Activated CD4-positive, alpha-beta T cell treated with anti-CD3 and anti-CD28 coated beads, Interleukin-2, amount 50 U/mL, for 48 hours (primary cell): ENCODE measurements at places on chromosomes 5 and 9.
A peak's percentile ranks its signal among the peaks of the same experiment; 100 is the strongest.

- DNase-seq: peak; percentile 31
These were observed at the start of gene ERAP2 for GRCh38 chr5:96876292-96876850. TSS of gene ERAP2 (plus strand) at chr5:96876500. CDS start at chr5:96879686, 3,186 bp downstream.

DNA sequence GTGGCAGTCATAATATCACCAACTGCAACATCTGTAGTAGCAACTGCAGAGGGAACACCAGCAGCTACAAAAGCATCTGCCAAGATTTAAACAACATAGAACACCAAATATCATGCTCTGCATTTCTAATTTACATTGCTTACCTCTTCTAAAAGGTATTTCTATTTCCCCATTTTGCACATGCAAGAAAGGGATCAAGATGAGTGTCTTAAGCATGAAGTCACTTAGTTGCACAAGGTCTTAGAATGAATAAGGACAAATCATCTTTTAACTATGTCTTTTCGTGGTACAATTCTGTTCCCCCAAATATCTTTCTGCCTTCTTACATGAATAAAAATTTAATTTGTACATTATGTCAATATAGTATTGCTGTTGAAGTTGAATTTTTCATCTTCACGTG, 1746.4 kb downstream of the EFNA5 start:
- no peak for DNase-seq

DNA sequence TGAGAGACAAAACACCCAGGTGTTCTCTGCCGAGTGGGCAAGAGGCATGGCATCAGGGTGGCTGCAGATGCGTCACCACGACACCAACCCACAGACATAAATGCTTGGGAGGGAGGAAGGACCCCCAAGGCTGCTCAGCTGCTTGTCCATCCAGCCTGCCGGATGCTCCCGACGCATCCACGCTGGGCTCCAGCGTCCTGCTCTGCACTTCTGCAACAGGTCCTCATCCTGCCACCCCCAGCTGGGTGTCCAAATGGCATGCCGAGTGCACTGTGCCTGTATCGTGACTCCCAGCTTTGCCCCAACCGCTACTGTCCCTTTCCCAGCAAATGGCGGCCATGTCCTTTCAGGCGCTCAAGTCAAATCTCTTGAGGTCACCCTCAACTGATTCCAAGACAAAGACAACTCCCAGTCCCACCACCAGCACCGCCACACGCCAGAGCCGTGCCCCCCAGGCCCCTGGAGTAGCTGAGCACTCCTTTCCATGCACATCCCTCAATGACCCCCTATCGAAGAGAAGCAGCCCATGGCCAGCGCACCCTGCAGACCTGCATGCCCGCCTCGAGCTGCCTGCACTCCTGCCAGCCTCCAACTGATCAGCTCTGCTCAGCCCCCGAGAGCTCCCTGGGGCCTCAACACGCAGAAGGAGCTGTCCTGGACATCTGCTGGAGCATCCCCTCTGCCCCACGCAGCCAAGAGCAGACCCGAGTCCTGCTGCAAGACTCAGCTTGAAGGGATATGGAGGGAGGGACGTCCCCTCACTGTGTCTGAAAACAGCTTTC, 116.7 kb downstream of the ROR2 start:
- no peak for DNase-seq

- no peak for DNase-seq
These were observed 644.8 kb downstream of the EFNA5 start for GRCh38 chr5:107025712-107026497.

GRCh38 chr5:1550287-1551076, 26.7 kb upstream of the LPCAT1 start:
- DNase-seq: no peak

GRCh38 chr5:138873466-138874221, 1.5 kb downstream of the LRRTM2 start:
- DNase-seq: no peak

DNA sequence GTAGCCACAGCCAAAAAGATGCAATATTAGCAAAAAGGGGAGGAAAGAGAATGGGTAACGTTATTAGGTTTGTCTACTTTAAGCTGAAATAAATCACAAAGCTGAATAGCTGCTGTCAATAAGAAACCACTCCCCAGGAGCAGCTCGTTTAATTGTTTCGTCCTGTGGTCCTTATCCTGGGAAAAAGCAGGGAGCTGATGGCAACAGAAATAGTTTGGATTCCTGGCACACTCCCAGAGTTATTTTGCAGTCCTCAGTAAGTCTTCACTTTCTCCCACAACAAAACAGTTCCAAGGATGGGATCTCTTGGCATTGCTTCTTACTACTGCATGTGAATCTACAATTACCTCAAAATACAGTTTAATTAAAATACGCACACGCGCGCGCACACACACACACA, 28.8 kb downstream of the FRMD3 start:
- DNase-seq: no peak

GRCh38 chr9:81717747-81718077, 28.4 kb upstream of the TLE1 start:
- DNase-seq: no peak

DNA sequence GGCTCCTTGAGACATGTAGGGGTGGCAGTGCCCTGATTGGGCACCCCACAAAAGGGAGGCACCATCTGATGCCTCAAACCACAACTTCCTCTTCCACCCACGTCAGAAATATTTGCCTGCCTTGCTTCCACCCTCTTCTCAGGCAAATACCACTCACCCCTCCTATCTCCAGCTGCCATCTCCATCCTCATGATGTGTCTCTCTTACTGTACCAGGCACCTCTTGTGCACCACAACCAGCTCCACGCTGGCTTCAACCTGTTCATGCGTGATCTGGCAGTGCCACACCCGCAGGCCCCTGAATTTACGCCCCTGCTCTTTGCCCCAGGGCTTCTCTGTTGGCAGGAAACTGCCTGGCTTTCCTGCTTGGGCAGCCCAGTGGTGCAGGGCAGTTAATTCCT, 87.8 kb upstream of the HSPA9 start:
- no peak for DNase-seq

- DNase-seq: no peak
These were observed 19.7 kb upstream of the PLPP6 start for GRCh38 chr9:4642351-4642750.

- DNase-seq: no peak
These were observed 2.0 kb downstream of the SCGB3A2 start for GRCh38 chr5:147880487-147880886.

- DNase-seq: no peak
These were observed 77.8 kb downstream of the TTLL11 start for GRCh38 chr9:122015170-122015821.

DNA sequence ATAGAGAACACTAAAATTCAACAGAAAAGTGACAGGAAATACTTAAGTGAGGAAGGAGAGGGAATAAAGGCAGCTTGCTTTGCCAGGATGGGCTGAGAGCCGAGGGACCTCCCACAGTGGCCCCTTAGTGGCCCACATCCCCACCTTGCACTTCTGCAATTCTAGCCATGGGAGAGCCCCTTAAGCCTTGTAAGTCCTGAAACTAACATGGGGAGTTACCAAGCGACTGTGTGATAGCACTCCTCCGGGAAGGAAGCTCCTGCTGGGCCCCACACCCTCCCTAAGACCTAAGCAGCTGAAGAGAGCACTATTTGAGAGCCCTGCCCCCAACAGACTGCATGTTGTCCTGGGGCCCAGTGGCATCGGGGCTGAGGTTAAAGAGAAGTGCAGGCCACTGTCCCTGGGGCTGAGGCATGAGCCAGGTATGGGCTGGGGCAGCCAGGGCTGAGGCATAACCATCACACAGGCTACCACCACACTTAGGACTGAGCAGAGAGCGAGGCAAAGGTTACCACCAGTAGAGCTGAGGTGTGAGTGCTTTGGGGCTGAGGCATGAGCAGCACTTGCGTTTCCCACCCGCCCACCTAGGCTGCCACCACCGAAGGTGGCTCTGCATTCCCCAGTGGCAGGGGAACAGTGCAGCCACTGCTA, 301.8 kb upstream of the TRPC7 start:
- DNase-seq: no peak

DNA sequence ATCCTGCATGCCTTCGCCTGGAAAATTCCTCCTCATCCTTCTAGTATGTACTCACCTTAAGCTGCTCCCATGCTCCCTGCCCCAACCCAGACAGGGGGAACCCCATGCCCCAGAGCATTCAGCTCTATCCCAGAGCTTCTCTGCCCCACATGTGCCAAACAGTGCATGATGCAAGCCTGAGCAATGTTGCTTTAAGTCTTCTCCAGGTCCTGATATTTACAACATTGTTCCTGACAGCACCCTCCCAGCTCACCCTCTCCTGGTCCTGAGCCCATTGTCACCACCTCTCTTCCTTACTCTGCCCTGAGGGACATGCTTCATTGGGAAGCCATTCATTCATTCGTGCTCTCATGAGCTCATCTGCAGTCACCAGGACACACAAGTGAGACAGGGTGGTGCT, 23.4 kb upstream of the BARX1 start:
- no peak for DNase-seq

GRCh38 chr5:40775085-40775845, 19.5 kb upstream of the TTC33 start:
- DNase-seq: no peak

DNA sequence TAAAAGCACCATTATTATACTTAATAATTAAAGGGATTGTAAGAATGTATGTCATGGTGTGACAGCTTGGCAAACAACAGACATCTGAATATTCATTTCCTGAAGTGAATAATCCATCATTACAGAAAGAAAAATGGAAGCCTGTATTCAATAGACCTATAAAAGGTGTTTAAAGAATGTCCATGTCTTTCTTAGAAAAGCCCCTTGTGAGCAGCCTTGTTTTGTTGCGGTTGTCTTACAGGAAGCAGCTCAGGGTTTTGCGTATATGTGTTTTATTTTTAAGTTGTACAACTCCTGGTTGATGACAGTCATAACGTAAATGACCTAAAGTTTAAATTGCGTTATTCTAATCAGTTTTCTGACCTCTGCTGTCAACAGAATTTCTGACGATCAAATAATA, 53.8 kb downstream of the CAST start:
- no peak for DNase-seq

GRCh38 chr5:23235246-23235645, 272.2 kb upstream of the PRDM9 start:
- no peak for DNase-seq

DNA sequence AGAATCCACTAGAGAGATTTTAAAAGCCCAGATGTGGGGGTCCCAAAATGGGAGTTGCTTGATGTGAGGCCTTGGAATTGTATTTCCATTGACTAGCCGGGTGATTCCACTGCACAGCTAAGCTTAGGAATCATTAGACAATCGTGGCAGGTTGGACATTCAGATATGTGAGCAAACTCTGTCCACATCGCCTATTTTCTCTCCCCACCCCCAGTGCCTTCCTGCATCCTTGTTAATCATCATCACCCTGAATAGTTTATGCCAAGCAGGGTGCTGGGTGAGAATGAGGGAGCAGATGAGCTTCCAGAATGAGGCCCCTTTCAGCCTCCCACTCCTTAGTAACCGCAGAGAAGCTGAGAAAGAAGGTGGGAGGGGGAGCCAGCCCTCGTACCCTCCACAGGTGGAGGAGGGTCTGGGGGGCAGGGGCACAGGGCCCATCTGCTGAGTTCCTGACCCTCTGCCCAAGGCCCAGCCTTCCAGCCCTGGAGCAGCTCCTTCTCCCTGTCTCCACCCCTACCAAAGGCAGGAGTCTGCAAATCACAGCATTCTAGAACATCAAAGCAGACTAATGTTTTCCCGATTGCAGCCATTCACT, 7.7 kb upstream of the TCOF1 start:
- no peak for DNase-seq

- DNase-seq: peak; percentile 53
These were observed 70.6 kb downstream of the IQGAP2 start for GRCh38 chr5:76473661-76474060.

DNA sequence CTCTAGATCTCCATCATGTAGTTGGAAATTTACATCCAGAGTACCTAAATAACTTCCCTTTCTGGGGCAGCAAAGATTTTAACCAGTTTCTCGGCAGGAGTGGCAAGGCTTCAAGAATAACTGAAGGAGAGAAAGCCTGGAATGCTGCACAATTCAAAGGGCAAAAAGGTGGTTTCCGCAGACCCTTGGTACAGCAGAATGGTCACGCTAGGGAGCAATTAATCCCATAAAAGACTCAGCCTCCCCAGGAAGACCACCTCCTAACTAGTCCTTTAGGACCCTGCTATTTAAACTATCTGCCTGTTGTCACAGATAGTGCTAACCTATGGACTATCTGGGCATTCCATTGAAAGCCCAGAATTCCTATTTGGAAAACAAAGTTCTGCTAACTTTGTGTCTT, 3.6 kb downstream of the HTR1A start:
- no peak for DNase-seq

GRCh38 chr5:144092508-144092907, 78.0 kb downstream of the YIPF5 start:
- no peak for DNase-seq

DNA sequence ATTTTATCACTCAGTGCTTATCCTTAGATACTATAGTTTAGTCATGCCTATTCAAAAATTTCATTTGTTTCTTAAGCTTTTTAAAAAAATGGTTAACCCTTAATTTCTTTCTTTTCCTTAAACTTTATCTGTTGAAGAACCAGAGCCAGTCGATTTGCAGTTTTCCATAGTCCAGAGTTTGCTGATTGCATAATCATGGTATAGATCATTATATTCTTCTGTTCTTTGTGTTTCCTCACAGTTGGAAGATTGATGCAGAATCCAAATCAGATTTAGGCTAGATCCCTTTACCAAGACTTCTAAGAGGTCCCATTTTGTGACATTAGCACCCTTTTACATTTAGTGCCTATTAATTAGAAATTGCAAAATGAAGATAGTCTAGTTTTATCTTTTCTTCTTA, 18.0 kb downstream of the TMEM38B start:
- no peak for DNase-seq

GRCh38 chr5:95725937-95726810, 5.0 kb upstream of the RHOBTB3 start:
- no peak for DNase-seq

DNA sequence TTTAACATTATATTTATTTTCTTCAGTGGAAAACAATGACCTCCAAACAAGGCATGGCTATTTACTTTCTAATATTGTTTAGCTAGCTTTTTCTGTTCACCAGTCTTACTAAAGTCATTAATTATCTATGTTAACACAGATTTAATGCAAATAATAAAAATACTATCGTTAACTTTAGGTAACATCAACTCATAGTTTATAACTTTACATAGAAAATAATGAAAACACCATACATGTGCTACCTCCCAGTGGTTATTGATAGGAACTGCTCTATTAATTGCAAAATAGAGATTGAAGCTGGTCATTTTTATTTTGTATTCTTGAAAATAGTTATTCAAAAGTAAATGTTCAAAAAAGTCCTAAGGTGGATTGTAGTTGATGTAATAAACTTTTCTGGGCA, 78.3 kb upstream of the HCN1 start:
- DNase-seq: no peak

GRCh38 chr9:128705051-128705965, 3.0 kb downstream of the PKN3 start:
- DNase-seq: no peak

DNA sequence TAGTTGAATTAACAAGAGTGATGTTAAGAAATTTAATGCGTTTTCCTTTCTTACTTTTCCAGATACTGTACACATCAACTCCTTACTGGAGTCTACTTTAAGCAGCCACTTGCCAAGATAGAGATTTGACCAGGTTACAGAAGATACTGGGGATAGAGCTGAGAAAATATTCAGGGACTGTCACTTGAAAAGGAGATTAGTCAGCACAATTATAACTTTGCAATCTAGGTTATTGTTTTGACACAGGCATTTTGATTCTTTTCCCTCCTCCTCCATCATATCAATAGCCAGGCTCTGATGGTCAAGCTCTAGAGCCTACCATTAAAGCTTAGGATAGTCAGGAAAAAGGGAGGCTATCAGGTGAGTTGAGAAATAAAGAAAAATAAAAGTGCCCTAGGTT, 345.9 kb upstream of the ITGA1 start:
- no peak for DNase-seq
